ENCODE measurements at places on chromosomes 2 and 18. TPM values are rescaled to one million over a fixed set of nuclear protein-coding genes. Genes with fewer than 3 reads are reported as not detected.

NCKAP5 gene
- polyA plus RNA-seq, result 8.2 TPM

EVX2 gene
- not detected for polyA plus RNA-seq

MYO1B gene
- polyA plus RNA-seq, result 105 TPM

ITGB6 gene
- polyA plus RNA-seq, result 20.6 TPM

TTLL4 gene
- polyA plus RNA-seq, result 28.7 TPM

CDH20 gene
- 3.7 TPM for polyA plus RNA-seq

TFPI gene
- polyA plus RNA-seq, result 41.3 TPM

EPG5 gene
- 18.1 TPM for polyA plus RNA-seq

RTN4 gene
- 404 TPM for polyA plus RNA-seq

REG3G gene
- polyA plus RNA-seq, result not detected

SPP2 gene
- not detected for polyA plus RNA-seq

RAMP1 gene
- polyA plus RNA-seq, result 2.3 TPM

CREG2 gene
- 0.85 TPM for polyA plus RNA-seq

LRRC30 gene
- polyA plus RNA-seq, result 0.22 TPM

LONRF2 gene
- 2.8 TPM for polyA plus RNA-seq

SESTD1 gene
- polyA plus RNA-seq, result 85.7 TPM

ANKAR gene
- 6.2 TPM for polyA plus RNA-seq

ERMN gene
- 0.06 TPM for polyA plus RNA-seq

LCT gene
- 0.03 TPM for polyA plus RNA-seq

FKBP1B gene
- 14.3 TPM for polyA plus RNA-seq

DLGAP1 gene
- 4.3 TPM for polyA plus RNA-seq

WNT10A gene
- 0.96 TPM for polyA plus RNA-seq

C2orf78 gene
- polyA plus RNA-seq, result not detected

Data from right renal cortex interstitium (tissue), 3 donors.